ENCODE measurements at places on chromosomes 16 and 17. TPM values are rescaled to one million over a fixed set of nuclear protein-coding genes. Genes with fewer than 3 reads are reported as not detected.

HSD17B1 gene
- total RNA-seq: 0.37 TPM

- peak; percentile 67 for DNase-seq
Observed at GRCh38 chr16:31105677-31106213, 2.4 kb upstream of the BCKDK start.

PAGR1 gene
- total RNA-seq: 25.8 TPM

DNA sequence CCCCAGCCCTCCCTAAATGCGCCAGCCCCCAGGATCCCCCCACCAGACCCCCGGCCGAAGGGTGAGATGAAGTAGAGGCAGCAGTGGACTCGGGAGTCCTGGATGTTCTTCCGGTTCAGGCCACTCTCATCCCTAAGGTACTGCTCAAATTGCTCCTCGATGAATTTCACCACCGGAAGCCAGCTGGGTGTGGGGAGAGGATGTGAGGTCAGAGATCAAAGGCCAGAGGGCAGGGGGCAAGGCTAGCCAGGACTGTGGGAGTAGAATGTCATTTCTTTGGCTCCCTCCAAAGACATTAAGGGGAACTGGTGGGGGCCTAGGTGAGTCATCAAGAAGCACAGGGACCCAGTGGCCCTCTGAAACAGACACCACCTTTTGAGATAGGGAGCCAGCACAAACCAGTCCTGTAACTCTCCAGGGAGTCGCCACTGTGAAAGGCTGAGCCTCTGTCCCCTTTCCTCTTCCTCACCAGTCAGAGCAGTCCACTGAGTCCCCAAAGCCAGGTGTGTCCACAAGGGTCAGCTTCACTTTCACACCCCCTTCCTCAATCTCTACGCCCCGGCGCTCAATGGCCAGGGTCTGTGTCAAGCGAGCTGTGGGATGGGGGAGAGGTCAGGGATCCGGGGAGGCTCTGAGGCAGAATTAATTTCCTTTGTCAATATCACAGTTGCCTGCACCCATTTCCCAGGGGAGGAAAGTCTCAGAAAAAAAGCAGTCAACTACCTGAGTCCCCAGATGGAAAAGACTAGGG, 895 bp downstream of the SEPTIN1 start:
- DNase-seq: no peak

KRTAP4-1 gene
- 0.17 TPM for total RNA-seq

PIRT gene
- total RNA-seq: not detected

DNA sequence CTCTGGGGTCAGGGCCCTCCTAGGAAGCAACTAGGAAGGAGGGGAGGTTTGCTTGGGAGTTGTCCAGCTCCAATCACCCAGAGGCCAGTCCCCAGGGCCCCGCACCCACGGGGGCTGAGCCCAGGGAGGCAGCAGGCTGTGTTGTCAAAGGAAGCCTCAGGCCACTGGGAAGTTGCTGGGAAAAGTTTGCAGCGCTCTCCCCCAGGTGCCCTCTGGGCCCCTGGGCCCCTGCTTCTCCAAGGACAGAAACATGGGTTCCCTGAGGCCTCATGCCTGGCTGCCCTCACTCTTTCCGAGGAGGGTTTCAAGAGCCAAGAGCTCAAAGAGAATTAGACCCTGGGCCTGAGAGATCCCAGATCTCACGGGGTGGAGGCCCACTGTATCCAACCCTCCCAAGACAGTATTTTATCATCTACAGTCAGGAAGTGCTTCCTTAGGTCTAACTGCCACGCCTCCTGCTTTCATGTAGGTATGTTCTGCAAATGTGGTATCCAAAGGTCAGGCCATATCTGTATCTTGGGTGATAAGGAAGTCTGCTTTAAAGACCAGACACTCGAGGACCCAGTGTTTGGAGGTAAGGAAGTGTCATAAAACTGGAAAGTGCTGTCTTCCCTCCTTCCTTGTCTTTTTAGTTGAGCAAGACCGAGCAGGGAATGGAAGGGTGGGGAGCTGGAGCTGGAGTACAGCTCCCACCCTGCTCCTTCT, 44.2 kb upstream of the ZNF423 start:
- DNase-seq: no peak

- DNase-seq: no peak
Observed at GRCh38 chr17:27616414-27616813, 14.6 kb upstream of the LGALS9 start.

GRCh38 chr17:79677646-79678045, 53.1 kb upstream of the ENPP7 start:
- no peak for DNase-seq

DNA sequence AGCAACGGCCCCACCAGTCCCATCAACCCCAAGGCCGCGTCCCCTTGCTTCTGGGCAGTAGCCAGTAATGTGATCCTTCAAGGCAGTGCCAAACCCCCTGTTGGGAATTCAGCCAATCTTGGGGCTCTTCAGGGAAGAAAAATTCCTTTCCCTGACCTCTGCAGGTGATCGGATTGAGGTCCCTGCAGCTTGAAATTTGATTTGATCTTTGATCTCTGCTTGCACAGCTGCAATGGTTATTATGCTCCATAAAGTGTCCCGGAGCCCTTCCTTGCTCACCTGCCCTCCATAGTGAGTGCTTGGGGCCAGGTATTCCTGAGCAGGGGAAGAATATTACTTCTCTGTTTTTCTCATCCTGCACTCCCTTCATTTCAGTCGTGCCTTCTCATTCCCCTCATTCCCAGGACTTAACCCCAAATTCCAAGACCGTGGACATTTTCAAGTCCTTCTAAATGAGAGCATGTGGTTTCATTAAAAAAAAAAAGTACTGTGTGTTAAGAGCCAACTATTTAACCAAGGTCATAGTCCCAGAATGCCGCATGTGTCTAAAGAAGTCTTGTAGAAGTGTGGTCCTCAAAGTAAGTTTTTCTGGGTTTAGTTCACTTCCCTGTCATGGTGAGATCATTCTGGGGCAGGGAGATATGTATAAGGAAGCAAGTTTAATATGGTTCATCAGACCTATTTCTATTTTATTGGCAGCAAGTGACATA, 56.3 kb downstream of the SOX9 start:
- no peak for DNase-seq

ACSM5 gene
- total RNA-seq: not detected

DRC3 gene
- 0.63 TPM for total RNA-seq

CIITA gene
- not detected for total RNA-seq

MPP2 gene
- total RNA-seq: 0.74 TPM

PDE6G gene
- not detected for total RNA-seq

DNA sequence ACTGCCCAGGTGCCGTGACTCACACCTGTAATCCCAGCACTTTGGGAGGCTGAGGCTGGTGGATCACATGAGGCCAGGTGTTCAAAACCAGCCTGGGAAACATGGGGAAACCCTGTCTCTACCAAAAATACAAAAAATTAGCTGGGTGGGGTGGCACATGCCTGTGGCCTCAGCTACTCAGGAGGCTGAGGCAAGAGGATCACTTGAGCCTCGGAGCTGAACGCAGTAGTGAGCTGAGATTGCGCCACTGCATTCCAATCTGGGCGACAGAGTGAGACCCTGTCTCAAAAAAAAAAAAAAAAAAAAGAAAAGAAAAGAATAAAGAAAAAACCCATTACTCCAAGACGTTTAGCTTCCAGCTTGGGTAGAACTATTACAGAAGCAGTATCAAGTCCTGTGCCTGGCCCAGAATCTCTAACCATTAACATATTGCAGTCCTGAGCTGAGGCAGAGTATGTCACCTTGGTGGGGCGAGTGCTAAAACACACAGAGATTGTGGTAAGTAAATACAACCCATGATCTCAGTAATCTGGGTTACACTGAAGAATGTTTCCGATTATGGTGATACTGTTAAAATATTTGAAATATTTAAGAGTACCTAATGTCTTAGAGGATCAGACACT, 23.2 kb upstream of the CFAP20 start:
- DNase-seq: no peak

TMEM98 gene
- total RNA-seq: 8.8 TPM

KRT16 gene
- total RNA-seq: not detected

DNA sequence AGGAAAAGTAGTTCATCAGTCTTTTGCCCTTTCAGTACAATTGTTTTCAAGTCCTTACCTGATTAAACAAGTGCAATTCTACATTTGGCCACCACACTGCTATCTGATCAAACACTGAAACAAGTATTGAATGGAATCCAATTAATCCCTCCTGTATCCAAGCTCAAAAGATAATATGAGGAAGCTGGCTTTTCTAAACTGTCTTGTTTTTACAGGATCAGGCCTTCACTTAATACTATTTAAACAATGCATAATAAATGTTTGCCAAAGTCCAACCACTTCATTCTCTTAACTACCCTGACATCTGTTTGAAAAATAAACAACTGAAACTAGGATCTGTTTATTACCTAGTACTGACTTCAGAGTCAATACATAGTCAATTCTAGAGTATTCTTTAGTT, 131.6 kb downstream of the MRTFB start:
- DNase-seq: no peak

- DNase-seq: no peak
Observed at GRCh38 chr16:27670071-27670810, 120.3 kb downstream of the KATNIP start.

GRCh38 chr17:29048440-29049368, 5.8 kb downstream of the PIPOX start:
- no peak for DNase-seq

DNA sequence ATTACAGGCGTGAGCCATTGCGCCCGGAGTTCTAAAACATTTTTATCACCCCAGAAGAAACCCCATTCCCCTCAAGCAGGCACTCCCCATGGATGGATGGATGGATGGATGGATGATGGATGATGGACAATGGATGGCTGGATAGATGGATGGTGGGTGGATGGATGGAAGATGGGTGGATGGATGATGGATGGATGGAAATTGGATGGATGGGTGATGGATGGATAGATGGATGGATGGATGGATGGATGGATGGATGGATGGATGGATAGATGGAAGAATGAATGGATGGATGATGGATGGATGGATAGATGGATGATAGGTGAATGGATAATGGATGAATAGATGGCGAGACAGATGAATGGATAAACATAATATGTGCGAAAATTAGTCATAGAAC, 16.5 kb downstream of the PLA2G10 start:
- DNase-seq: no peak

RUSF1 gene
- total RNA-seq: 65.3 TPM

- DNase-seq: no peak
Observed at GRCh38 chr16:70490261-70490660, 33.1 kb downstream of the COG4 start.

All from NCI-H460 (cell line).